ENCODE measurements at places on chromosomes 16 and 17.

GRCh38 chr17:50163843-50164696 is 1.7 kb upstream of the SGCA start:
- no peak for DNase-seq

DNA sequence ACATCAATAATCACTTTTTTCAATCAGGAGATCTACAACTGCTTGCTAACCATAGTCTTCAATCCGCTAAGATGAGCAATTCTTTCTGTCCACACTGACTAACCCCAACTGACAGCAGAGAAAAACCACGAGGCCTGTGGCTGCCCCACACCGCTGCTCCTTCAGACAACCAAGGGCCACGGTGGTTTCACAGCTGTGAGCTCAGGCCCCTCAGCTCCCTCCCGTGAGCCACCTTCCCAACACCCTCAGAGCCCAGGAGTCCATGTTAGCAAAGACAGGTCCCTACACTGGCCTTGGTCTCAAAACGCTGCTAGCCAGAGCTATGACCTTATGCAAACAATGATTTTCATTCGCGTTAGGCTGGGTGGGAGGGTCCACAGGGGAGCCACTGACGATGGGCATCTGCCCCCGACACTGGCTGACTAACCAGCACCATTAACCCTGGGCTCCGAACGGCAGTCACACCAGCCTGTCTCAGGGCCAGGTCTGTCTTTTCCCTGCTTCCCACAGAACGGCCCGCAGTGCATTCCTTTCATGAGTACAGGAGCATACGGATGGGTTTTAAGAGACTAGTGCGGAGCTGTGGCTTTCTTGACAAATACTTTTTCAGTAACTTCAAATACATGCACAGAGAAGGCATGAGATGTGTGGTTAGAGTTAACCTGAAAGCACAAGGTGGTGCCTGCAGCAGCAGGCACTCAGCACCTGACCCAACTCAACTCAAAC is 67.3 kb downstream of the ANKRD11 start:
- peak; percentile 47 for DNase-seq

GRCh38 chr16:86033016-86033474 is 134.1 kb downstream of the IRF8 start:
- DNase-seq: no peak

- DNase-seq: no peak
Observed at GRCh38 chr16:4593086-4593485, 21.6 kb downstream of the UBALD1 start.

DNA sequence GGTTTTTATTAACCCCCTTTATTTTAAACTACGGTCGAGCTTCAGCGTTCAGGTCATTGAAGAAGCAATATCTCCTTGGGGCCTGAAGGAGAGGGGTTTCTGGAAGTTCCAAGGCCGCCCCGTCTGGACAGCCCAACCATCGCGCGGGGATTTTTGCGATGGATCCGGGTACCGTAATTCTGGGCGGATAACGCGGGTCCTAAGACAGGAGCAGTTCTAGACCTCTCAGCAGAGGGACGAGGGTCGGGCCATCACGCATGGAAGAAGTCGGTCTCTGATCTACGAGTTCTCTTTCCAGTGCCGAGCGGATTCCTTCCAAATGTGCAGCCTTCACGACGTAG is 3.6 kb downstream of the BORCS6 start:
- DNase-seq: no peak

DNA sequence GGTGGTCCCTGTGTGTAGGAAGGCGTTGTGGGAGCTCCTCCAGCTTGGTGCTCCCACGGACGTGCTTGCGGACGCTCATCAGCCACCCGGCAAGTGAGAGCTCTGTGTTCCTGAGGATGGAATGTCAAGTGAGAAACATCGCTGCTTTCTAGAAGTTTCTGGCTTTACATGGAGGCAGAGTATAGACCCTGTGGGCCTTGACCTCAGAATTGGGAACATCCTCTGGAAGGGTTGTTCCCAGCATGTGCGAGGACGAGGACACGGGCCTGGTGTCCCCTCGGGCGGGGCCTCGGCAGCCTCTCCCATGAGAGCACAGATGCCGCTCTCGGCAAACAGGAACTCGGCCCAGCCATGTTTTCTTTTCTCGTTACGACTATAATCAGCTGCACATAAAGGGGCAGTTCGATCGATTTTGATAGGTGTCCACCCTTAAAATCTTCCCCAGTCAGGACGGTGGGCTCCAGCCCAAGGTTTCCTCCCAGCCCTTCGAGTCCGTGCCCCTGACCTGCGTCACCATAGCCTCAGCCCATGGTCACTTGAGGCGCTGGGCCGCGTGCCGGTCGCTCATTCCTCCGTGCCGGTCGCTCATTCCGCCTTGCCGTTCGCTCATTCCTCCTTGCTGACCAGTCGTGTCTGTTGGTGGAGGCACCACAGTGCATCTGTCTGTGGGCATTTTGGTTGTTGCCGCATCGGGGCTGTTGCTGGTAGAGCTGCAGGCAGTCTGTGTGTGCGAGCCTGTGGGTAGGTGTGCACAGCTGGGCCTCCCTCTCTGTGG is 91.3 kb upstream of the ZNF750 start:
- no peak for DNase-seq

GRCh38 chr17:35084987-35085386 is 21.5 kb upstream of the RFFL start:
- DNase-seq: no peak

DNA sequence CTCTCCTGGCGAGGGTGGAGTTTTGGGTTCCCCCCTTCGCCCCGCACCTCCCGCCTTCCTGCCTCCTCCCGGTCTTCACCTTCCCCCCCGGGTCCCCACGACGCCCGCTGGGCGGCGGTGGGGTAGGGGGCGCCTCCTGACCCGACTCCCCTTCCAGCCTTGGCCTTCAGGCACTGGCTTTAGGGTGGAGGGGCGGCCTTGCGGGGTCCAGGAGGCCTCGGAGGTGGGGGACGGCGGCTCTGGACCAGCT is 2.4 kb downstream of the SLC16A3 start:
- DNase-seq: no peak

DNA sequence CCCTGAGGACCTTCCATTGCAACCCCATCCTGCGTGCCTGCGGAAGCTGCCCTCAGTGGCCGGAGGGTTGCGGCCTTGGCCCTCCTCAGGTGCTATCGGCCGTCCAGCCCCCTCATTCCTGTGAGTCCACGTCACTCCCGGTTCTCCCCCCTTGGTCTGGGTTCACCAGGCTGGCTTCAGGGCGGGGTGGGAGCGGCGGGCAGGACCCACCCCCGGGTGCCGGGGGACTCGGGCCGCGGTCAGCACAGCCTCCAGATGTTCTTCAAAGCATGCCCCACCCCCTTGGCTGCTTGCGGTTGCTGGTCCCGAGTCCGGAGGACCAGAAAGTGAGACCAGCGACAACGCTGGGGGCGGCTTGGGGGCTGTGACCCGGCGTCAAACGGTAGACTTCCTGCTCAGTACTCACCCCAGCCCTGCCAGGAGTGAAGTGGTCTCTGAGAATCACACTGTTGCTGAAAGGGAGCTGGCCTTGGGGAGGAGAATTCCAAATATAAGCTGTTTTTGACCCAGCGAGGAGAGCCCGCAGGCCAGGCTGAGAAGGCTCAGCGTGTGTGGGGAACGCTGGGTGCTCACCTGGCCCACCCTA is 4.5 kb downstream of the ZNF469 start:
- no peak for DNase-seq

GRCh38 chr16:4767872-4768548 is 1.0 kb upstream of the ZNF500 start:
- no peak for DNase-seq

DNA sequence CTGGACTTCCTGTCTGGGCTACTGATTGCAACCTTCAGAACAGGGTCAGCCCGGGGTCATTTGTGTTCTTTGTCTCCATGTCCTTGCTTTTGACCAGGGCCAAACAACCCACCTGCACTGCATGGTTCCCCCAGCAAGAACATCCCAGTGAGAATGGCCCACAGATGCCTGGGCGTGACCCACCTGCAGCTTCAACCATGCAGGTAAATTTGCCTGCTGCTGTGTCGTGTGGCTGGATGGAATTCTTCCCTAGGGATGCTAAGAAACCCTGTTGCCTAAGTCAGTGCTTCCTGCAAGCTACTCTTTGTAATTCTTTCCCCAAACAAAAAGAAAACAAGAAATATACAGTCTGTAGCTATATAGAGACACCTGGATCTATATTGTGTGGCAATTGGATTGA is 12.5 kb downstream of the CDH13 start:
- DNase-seq: no peak

GRCh38 chr17:78381601-78382232 is 3.3 kb downstream of the PGS1 start:
- DNase-seq: no peak

- no peak for DNase-seq
Observed at GRCh38 chr17:66667090-66667489, 167.8 kb upstream of the CACNG5 start.

DNA sequence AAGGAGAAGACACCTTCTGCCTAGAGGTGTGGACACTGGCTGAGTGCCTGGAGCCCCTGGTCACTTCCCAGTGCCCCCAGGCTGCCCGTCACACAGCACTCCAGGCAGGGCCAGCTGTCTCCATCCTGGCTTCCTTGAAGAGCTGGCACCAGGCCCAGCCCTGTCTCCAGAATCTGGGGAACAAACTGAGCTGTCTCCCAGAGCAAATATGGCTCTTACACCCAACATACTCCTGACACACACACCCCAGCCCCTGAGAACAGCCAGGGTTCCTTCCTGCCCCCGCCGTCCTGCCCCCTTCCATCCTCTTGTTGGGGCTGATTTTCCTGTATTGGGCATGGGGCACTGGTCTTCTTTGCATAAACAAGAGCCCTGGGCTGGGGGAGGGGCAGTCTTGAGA is 9.1 kb downstream of the NHERF1 start:
- DNase-seq: no peak

DNA sequence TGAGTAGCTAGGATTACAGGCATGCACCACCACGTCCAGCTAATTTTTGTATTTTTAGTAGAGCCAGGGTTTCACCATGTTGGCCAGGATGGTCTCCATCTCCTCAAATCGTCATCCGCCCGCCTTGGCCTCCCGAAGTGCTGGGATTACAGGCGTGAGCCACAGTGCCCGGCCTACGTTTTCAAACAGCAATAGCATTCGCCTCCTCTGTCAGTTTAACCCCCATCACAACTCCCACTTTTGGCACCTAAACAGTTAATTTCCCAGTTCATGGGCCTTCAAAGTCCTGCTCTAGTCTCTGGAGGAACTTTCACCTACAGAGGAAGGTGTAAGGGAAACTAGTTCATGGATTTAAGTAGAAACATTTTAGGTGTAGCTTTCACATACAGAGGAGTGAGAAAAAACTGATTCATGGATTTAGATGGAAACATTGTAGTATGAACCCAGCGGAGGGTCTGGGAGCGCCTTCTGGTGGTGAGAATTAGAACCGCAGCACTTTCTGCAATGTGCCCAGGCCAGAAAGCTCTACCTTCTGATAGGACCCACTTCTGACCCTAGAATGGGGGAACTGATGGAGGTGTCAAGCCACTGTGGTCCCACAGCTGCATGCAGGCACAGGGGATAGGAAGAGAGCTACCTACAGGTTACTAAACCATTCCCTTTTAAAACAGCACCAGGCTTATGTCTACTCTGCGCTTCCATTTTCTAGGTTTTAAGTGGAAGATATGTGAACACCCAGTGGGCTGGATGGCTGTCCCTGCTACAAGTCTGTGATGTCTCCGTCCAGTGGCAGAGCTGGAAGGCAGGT is 12.0 kb upstream of the MEOX1 start:
- DNase-seq: peak; percentile 60
